HepG2 (cell line): ENCODE measurements at places on chromosomes 1 and 21. TPM values are rescaled to one million over a fixed set of nuclear protein-coding genes. Genes with fewer than 3 reads are reported as not detected.

SAMSN1 gene
- total RNA-seq = not detected in 2 replicates

LIN28A gene
- total RNA-seq = 0.04 TPM in 1 of 2 replicates, not detected in the other

ZNF670 gene
- total RNA-seq = 10.9 and 15.2 TPM in 2 replicates

NTMT2 gene
- total RNA-seq = not detected in 2 replicates

SWT1 gene
- total RNA-seq = 2.5 and 4.8 TPM in 2 replicates

LCE1A gene
- not detected in 2 replicates for total RNA-seq

GRIK1 gene
- not detected in 2 replicates for total RNA-seq
